Right hindlimb (tissue), 1 donor: ENCODE measurements at places on chromosomes 6 and 20.

DNA sequence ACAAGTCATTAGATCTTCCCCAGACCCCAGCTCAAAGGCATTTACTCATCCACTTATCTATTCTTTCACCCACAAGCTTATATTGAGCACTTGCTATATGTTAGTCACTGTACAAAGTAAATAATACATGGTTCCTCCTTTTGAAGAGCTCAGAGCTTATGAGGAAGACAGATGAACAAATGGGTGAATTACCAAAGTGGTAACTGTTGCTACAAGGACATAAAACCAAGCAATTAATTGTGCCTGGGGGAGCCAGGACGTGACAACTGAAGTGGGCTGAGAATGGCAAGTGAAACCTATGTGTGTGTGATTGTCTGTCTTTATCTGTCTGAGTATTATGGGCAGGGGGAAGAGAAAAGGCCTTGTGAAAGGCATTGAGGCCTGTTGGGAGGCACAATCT, 45.6 kb upstream of the AKIRIN2 start:
- no peak for DNase-seq

GRCh38 chr20:10495173-10495572, 60.1 kb downstream of the SLX4IP start:
- DNase-seq = no peak

DNA sequence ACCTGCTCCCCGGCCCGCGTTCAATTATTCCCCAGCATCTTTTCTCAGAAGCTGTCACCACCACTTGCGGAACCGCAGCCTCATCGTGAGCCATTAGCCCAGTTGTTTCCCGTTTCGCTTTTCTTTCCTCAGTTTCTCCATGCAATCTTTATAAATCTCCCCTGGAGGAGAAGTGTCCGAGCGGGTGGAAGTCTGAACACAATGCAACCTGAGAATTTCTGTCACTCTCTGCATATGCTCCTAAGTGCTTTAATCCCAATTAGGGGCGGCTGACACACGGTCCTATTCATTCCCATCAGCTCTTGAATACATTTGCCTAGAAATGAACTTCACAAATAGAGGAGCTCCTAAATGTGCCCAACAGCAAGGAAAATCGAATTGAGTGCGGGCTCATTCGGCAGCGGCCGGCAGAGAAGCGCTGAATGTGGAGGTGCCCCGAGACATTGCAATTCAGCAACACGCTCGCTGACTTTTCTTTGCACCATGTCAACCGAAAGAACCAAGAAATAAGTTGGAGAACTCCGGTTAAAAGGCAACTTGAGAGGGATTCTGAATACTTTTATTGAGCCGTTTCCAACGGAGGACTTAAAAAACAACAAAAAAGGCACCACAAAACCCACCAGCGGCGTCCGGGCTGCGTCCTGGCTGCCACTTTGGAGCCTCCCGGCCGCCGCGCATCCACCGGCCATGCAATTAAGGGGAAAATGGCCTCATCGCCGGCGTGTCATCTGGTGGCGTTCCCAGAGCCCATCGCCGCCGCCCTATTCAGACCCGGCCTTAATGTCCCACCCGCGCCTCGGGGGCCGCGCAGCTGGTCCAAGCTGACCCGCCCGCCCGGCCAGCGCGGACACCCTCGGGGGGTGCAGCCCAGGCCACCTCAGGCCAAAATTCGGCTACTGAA, 3.9 kb upstream of the PRDM13 start:
- no peak for DNase-seq

- no peak for DNase-seq
These were observed 143.9 kb upstream of the NOX3 start for GRCh38 chr6:155599561-155599960.

GRCh38 chr6:2132416-2132815, 113.0 kb downstream of the GMDS start:
- no peak for DNase-seq

- DNase-seq = no peak
These were observed 15.4 kb upstream of the IER3 start for GRCh38 chr6:30759575-30760239.

GRCh38 chr6:105077596-105078385, 102.0 kb downstream of the POPDC3 start:
- no peak for DNase-seq

- DNase-seq = no peak
These were observed 83.0 kb upstream of the ELOVL5 start for GRCh38 chr6:53431704-53432103.

GRCh38 chr6:40778918-40779317, 191.8 kb upstream of the LRFN2 start:
- DNase-seq = no peak

DNA sequence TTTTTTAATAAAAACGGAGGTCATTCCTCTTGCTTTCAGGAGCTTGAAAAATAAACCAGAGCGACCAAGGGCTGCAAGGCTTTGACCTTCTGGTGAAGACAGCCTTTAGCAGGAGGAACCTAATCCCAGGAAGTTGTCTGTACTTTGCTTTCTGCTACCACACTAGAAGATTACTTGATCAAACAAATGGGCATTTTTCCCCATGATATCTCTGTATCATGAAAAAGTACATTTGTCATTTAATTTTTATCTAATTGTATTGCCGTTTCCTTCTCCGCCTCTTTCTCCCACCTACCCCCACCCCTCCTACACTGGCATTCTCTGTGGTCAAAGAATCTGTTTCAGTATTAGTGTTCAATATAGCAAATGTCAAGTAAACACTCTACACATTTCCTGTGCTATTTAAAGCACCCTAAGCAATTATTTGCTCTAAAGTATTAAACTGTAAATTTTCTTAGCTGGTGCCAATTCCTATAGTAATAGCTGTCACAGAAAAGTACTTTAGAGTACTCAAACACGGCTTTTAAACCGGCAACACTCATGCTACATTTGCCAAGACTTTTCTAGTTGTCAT, 29.7 kb downstream of the ATXN1 start:
- no peak for DNase-seq

DNA sequence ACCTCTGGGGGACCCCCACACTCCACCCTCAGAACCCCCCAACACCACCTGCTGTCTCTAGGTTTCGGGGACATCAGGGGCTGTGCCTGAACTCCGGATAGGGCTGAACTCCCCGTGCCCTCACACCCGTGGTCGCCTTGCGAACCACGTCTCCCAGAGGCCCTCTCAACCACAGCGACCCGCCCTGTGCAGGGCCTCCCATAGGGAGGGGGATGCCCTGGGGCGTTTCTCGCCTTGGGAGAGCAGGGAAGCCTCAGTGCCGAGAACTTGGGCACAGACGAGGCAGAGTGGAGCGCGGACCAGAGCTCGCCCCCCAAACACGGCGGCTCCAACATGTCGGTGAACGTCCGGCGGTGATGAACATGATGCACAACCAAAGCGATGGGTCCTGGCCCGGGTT, 6.8 kb downstream of the FRMD1 start:
- DNase-seq = no peak

- DNase-seq = no peak
These were observed 380.8 kb upstream of the IMPG1 start for GRCh38 chr6:76453270-76453669.

- DNase-seq = no peak
These were observed 708.7 kb downstream of the UTRN start for GRCh38 chr6:144993870-144994269.

DNA sequence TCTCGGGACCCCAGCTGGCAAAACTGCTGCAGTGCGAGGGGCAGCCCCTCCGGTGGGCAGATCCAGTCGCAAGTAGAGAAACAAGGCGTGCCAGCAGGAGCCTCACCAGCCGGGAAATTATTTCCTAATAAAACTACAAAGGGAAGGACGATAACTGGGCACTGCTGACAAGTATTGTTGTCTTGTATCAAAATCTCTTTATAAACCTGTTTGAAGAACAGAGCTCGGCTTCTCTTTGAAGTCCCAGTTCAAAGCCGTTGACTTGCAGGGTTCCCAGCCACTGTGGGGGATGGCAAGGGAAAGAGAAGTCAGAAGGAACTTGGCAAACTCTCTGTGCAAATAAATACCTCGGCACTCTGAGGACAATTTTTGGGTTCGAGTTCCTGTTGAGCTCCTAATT, 504.5 kb downstream of the CD83 start:
- DNase-seq = no peak

- DNase-seq = no peak
These were observed 104.1 kb downstream of the CDH4 start for GRCh38 chr20:61356196-61356595.

DNA sequence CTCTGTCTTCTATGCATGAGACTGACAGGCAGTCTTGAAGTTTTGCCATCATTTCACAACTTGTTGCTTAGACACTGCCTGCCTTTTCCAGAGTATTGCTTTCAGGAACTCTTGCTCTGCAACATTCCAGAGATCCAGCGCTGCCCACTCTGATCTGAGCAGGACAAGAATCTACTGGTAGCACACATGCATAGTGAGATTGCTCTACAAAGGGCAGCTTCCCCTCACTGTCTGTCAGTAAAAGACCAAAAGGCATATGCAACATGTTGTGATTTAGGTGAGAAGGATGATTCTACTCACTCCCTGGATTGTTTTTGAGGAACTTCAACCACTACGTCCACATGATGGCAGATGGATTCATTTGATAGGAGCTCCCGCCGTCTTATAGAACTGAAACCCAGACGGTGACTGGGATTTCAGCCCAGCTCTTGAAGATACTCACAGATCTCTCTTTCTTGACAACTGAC, 259.1 kb downstream of the ARID1B start:
- DNase-seq = no peak

- DNase-seq = no peak
These were observed 25.1 kb upstream of the TRIM26 start for GRCh38 chr6:30238178-30238795.

- no peak for DNase-seq
These were observed 38.8 kb downstream of the ITCH start for GRCh38 chr20:34401741-34402455.

- DNase-seq = no peak
These were observed 8.1 kb upstream of the SALL4 start for GRCh38 chr20:51810155-51811041.

DNA sequence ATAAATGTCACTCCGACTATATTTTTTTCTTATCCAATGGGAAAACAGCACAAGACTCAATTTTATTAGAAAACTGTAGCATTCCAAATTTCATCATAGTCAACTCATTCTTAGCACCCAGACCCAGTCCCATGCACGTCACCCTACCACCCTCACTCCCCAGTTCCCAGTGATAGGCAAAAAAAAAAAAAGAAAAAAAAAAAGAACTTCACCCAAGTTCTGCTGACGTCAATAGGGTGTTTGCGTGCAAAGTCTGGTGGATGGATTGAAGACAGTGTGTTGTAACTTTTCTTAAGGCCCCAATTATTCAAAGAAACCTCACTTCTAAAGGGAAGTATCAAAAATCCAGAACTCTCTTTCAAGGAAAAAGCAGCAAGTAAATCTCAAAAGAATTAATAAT, 213.9 kb upstream of the PRDM1 start:
- DNase-seq = no peak

DNA sequence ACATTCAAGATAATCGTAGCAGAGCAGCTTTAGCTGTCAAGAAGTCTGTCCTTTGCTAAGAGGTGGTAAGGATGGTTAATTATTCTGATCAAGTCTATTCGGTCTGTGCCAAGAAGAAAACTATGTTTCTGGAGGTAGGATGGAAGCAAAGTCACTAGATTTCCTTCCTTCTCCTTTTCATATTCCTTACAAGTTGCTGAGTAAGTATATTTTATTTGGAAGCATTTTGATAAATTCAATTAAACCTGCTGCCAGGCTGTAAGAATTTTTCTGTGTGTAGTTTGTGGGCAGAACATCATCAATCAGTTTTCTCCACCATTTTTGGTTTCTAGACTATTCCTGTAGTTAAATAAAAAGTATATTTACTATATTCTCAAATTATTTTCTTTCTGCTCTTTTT, 311.3 kb downstream of the PRKN start:
- DNase-seq = no peak

DNA sequence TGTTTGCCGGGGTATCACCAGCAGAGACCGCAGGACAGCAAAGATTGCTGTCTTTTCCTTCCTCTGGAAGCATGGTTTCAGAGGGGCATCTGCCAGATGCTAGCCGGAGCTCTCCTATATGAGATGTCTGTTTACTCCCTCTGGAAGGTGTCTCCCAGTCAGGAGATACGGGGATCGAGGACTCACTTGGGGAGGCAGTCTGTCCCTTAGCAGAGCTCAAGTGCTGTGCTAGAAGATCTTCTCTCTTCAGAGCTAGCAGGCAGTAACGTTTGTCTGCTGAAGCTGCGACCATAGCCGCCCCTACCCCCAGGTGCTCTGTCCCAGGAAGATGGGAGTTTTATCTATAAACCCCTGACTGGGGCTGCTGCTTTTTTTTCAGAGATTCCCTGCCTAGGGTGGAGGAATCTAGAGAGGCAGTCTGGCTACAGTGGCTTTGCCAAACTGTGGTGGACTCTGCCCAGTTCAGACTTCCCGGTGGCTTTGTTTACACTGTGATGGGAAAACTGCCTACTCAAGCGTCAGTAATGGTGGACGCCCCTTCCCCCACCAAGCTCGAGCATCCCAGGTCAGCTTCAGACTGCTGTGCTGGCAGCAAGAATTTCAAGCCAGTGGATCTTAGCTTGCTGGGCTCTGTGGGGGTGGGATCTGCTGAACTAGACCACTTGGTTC, 133.0 kb upstream of the FLRT3 start:
- DNase-seq = no peak

- no peak for DNase-seq
These were observed 2.0 kb downstream of the TRAM2 start for GRCh38 chr6:52574709-52575501.

GRCh38 chr6:117142142-117142541, 123.2 kb upstream of the VGLL2 start:
- DNase-seq = no peak

GRCh38 chr20:32820698-32821377, 1.1 kb downstream of the MAPRE1 start:
- DNase-seq = no peak

GRCh38 chr6:155117256-155117655, 122.1 kb downstream of the TIAM2 start:
- no peak for DNase-seq

- DNase-seq = no peak
These were observed 118.5 kb downstream of the SYCP2 start for GRCh38 chr20:59814840-59815340.

DNA sequence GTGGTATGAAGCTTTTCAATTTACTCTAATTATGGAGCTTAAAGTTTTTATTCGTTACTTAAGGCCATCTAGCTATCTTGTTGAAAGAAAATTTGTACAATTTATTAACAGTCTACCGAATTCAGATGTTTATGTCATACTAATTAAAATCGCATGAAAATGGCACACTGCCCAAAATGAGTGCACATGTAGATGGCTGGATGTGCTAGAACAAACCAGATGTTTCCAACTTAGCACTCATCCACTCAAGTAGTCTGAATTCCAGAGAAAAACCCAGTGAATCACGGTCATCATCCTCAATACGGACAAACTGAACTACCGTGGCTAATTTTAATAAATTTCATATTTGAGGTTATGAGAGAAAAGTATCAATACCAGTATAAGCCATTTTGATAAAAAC, 70.4 kb downstream of the COL12A1 start:
- no peak for DNase-seq

DNA sequence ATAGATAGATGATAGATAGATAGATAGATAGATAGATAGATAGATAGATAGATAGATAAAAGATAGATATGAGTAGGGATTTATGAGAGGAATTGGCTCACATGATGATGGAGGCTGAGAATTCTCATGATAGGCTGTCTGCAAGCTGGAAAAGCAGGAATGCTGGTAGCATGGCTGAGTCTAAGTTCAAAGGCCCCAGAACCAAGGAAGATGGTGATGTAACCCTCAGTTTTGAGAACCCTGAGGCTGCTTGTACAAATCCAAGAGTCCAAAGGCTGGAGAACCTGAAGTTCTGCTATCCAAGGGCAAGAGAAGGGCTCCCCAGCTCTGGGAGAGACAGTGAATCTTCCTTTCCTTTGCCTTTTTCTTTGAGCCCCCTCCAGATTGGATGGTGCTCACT, 210.8 kb downstream of the RFPL4B start:
- DNase-seq = no peak

- DNase-seq = no peak
These were observed 394.4 kb downstream of the QKI start for GRCh38 chr6:163808871-163809270.
